Activated T-helper 9 cell treated with anti-CD3 and anti-CD28 coated beads, Interleukin-2, amount 50 U/mL, for 16 hours (primary cell): ENCODE measurements at places on chromosomes 16 and 17.

DNA sequence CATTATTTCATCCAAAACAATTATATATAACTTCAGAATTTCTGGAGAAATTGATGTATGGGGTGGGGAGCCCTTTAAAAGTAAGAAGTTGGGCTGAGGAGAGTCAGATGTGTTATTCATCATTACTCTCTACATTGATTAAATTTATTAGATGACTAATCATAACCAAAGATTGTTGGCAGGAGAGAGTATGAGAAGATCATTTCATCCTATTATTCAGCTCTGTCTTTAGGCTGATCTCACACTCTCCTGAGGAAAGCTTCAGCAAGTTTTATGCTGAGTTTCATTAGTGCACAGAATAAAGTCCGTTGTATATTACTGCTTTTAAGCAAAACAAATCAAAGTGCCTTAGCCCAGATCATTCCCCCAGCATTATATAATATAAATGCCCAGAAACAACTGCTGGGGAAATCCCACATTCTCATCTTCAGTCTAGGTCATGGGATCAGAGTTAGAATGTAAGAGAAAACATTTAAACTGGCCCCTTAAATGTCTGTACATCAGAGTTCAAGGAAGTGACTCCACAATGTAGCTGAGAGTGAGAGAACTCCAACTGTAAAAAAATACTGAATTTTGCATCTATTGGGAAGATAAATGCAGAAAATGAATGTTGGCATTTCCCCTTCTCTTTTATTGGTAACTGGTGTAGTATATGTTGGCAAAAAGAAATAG, 130.1 kb upstream of the HLF start:
- no peak for DNase-seq

DNA sequence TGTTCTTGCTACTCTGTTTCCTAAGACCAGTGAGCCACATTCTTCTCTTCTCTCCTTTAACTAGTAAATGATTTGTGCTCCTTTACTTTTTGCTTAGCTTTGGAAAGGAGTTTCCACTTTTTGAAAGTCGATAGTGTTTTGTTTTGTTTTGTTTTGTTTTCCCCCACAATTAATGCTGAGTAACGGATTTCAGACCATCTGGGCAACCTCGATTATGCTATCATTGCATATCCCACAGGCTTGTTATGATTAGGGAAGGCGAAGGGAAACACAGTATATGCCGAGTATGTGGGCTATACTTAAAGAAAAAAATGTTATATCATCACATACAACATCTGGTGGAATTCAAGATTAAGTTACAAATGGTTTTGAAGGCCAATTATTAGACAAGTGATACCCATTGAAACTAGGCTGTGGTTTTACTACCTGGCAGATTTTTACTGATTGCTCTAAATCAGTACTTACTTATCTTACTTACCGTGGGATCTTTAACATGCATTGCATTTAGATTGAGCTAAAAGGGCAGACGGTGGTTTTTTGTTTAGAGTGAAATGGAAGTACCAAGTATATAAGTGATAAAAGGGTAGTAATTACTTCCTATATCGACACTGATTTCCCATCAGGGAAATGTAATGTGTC, 361.3 kb upstream of the SOX9 start:
- no peak for DNase-seq

DNA sequence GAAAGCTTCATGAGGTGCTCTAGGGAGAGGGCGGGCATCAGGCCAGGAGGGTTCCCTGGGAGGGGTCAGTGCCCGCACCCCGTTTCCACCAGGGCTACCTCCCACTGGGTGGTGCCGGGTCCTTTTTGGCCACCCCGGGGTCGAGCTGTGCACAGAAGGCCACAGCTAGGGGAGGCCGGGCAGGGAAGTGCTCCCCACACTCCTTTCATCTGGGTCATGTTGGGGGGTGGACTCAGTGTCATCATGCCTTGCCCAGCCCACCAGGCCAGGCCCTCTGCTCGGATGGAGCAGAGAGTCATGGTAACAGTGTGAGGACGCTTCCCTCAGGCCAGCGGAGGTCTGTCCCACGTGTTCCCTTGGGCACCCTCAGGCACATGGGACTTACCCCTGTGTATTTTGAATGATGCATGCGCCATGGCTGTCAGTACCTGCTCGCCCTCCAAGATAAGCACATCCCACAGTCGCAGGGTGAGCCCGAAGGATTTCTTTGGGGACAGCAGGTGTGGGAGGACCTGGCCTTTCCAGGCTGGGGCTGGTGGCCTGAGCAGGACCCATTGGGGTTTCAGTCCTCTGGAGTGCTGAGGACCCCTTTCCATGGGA, 46.4 kb downstream of the TNFRSF13B start:
- DNase-seq: no peak

DNA sequence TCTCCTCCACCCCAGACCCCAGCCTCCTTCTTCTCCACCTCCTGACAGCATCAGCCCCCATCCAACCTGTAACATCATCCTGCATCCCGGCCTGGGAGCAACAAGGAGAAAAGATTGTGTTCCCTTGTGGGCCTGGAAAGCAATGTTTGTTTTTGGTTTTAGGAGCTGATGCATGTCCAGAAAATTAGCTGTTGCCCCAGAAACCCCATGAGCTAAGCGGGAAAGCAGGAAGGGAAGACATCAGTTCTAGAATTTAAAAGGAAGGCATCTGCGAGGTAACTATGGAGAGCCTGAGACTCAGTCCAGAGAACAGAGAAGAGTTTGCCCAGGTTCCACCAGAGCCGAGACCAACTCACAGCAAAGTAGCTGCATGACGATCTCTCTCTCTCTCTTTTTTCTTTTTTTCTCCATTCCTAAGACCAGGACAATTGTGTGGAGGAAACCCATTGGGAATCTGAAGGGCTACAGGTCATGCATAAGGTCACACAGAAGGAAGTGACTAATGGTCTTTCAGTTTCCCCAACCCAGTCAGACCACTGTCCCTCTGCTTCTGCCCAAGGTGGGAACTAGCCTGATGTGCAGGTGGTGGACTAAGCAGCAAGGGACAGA, 124.4 kb downstream of the SLC39A11 start:
- DNase-seq: no peak

GRCh38 chr17:16926571-16927451, 45.1 kb downstream of the TNFRSF13B start:
- DNase-seq: no peak

GRCh38 chr16:1712791-1713261, 6.8 kb downstream of the MAPK8IP3 start:
- no peak for DNase-seq

GRCh38 chr16:86761111-86762031, 183.0 kb downstream of the FOXL1 start:
- DNase-seq: no peak

- no peak for DNase-seq
Measured at GRCh38 chr17:77681861-77682260, 276.6 kb upstream of the TNRC6C start.

DNA sequence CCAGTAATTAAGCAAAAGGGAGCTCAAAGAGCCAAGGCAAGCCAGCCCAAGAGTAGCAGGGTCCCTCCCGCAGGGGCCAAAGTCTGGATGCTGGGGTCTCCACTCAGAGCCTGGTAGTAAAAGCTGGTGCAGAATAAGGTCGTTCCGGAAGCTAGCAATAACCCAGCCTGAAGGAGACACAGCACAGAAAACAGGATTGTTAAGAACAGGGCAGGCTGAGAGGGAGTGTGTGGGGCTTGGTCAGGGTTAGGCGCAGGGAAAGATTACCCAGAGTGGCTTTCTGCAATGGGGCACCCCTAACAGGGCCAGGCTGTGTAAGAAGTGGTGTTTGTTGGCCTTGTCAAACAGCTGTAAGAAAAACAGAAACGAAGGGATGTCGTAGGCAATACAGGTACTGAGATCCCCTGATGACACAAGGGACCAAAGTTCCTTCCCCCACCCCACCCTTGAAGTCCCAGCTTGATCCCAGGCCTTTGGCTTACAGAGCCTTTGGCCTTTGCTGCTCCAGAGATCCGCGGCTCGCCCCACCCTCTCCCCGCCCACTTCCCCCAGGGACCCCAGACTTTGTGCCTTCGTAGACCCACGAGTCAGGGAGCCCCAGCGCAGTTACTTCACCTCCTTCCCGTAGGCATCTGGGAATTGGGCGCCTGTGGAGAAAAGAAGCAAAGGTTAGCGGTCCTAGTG, 712 bp downstream of the TMEM256 start:
- no peak for DNase-seq

- DNase-seq: no peak
Measured at GRCh38 chr17:5211458-5211857, 19.8 kb upstream of the ZNF594 start.

DNA sequence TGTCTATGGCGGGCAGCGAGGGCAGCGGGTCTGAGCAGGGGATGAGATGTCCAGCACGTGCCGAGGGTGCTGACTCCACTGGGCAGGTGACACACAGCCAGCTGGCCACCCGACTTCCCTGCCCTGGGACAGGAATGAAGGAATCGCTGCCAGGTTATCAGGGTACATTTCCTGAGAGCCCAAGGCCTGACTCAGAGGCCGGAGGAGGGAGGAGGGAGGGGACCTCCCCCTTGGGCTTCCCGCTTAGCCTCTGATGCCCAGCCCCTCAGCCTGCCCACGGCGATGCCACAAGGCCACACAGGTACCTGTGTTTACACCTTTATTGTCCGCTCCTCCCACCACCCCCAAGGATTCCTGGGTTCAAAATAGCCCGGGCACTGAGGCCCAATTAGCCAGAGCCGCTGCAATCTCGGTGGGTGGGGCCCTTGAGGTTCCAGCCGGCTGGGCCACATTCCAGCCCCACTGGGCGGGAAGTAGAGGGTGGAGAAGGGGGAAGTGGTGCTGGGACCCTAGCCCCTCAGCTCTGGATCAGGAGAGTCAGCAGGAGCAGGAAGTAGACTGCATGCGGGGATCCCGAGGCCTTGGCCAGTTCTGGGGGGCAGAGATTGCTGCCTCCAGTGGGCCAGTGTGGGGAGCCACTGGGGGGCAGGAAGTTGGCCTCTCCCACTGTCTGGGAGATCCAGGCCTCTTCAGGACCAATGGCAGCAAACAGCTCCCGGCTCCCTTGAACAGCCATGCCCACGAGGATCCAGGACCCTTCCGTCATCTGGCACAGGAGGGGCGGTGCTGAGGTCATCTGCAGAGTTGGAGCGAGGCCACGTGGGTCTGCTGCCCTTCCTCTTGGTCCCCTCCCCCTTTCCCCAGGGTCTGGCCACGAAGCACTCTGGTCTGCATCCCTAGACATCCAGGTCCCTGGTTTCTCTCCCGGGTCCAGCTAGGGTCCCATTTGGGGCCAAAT, 3.4 kb upstream of the PRSS8 start:
- DNase-seq: no peak

DNA sequence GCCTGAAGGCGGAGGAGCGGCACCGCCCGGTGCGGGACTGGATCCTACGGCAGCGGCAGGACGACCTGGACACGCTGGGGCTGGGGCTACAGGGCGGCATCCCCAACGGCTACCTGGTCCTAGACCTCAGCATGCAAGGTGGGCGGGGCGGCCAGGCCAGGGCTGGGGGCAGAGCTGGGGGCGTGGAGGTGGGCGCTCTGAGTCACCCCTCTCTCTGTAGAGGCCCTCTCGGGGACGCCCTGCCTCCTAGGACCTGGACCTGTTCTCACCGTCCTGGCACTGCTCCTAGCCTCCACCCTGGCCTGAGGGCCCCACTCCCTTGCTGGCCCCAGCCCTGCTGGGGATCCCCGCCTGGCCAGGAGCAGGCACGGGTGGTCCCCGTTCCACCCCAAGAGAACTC, 7.9 kb downstream of the MSLN start:
- no peak for DNase-seq

GRCh38 chr17:28500712-28501379, 5.3 kb upstream of the FOXN1 start:
- no peak for DNase-seq

DNA sequence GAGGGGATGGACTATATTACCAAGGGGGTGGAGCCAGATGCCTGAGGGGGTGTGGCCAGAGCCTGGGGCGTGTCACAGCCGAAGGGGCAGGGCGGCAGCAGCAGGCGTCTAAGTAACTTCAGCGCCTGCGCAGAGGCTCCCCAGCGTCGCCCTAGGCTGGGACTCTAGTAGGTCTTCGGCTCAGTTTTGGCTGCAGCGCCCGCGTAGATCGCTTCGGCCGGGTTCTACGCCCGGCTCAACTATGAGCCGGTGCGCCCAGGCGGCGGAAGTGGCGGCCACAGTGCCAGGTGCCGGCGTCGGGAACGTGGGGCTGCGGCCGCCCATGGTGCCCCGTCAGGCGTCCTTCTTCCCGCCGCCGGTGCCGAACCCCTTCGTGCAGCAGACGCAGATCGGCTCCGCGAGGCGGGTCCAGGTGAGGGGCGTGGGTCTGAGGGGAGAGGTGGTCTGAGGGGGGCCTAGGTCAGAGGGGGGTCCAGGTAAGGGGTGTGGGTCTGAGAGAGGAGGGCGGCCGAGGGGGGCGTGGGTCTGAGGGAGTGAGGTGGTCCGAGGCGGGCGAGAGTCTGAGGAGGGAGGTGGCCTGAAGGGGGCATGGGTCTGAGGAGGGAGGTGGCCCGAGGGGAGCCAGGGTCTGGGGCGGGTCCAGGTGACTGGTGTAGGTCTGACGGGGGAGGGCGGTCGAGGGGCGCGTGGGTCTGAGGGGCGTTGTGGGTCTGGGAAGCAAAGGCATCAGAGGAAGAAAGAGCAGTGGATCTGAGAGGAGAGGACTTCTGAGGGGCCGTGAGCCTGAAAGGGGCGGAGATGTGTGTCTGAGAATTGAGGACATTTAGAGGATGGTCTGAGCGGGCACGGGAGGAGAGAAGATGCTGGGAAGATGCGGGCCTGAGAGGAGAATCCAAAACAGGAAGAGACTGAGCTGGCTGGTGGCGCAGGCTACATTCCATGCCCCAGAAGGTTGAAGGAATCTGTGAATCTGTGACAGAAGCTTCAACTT, at the start of gene LPCAT2:
LPCAT2 (plus strand) TSS at position 132 of the 991 bp plus-strand sequence; CDS start at position 242, 110 bp downstream.
- no peak for DNase-seq

GRCh38 chr17:41352597-41353366, 2.2 kb upstream of the KRT33A start:
- DNase-seq: no peak

DNA sequence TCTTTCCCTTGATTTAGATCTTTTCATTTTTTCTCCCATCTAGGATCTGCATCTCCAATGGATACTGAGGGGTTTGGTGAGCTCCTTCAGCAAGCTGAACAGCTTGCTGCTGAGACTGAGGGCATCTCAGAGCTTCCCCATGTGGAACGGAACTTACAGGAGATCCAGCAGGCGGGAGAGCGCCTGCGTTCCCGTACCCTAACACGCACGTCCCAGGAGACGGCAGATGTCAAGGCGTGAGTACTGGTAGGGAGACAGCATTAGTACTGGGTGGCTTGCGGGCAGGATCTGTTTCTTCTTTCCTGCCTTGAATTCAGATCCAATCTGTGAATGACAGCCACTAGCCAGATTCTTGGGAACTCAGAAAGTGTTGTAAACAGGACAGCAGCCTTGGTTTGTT, 18.3 kb downstream of the NUP93 start:
- DNase-seq: no peak
